ENCODE measurements at places on chromosomes 1 and 21.

DNA sequence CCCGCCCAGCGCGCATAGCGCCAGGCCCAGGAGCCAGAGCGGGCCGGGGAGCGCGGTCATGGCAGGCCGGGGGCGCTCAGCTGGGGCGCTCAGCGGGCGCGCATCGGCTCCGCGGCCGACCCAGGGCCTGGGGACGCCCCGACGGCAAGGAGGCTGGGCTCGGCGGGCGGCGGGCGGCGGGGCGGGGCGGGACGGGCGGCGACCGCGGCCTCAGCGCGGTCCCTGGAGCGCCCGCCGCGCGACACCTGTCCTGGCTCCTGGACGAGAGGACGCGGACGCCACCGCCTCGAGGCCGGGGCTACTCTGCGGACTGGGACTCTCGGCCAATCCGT is 273 bp downstream of the BMP8B start:
- no peak for DNase-seq

- DNase-seq = no peak
These were observed 4.1 kb downstream of the ADORA1 start for GRCh38 chr1:203131548-203132200.

DNA sequence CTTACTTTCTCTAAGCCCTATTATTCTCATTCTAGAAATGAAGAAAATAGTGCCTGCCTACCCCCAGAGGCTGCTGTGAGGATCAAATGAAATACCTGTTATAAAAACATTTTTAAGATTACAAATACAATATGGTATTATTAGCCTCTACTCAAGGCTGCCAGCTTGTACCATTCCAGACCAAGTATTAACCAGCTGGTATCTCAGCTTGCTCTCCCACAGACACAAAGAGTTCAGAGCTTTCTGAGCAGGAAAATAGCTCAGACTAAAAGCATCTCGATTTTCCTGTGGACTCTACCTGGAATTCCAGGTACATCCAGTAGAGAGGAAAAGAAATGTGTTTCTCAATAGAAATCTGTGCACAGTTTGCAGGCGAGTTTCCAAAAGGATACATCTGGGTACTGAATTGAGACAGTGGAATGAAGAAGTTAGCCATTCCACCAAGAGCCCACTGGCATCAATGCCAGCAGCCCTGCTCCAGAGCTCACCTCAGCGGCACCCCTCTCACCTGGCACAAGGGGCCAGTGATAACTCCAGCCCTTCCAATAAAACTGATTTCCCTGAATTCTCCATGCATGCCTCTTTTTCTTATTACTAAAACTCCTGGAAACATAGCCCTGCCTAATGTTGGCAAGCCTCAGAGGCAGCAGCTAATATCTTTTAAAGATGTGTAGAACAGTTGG is 31.0 kb downstream of the TGFBR3 start:
- no peak for DNase-seq

DNA sequence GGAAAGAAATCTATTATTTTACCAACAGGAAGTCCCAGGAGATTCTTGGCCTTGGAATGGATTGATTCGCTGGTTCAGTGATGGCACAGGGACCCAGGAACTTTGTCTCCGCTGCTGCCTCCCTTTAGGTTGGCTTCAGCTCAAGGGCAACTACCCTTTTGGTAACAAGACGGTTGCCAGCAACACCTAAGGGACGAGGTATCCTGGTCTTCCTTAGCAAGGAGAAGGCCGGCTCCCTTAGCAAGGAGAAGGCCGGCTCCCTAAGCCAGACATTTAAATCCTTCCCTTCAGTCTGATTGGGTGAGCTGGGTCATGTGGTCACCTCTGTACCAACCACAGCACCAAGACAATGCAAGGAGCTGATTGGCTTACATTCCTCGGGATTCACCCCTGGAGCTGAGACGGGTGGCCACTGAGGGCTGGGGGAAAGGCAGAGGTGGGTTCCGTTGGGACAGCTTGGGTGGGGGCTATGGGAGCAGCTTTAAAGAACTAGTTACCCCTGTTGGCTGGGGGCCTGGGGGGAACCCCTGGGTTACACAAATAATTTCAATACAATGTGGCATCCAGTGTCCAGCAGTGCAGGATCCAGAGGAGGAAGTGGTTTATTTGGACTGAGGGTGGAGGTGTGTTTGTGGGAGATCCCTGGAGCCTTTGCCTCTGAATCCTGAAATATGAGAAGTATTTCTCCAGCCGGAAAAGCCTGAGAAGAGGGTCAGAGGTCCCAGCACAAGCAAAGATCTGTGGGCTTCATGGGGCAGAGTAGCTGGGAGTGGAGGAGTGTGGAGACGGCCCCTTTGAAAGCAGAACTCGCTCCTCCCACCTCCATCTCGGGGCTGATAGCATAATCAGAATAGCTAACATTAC is 20.7 kb upstream of the CLIC4 start:
- DNase-seq = no peak

DNA sequence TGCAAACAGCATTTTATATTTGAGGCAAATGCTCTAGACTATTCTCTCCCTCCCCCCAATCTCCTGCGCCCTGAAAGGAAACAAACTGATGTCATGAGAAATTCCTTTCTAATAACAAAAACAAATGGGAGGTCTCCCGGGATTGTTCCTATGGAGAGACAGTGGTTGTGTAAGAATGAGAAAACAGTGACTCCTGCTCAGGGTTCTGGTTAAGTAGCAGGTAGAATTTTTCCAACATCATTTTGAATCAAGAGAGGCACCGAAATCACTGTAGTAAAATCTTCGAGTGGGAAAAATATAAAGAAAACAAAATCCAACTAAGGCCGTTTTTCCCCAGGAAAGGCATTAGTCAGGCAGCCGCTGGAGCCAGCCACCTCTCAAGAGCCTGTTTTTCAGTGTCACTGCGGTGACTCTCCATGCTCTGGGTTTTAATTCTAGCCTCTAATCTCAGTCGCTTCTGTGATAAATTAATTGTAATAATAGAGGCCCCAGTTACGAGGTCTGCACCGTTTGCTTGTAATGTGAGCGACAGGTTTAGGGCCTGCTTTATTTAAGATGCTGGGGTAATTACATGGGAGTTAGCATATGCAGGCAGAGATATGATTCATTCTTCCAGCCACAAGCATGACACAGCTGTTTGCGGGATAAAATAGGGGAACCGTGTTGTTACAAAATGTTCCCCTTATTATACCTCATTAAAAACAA is 80.3 kb downstream of the RNF220 start:
- peak; percentile 75 for DNase-seq

- DNase-seq = peak; percentile 61
These were observed 23.8 kb upstream of the LYPD8 start for GRCh38 chr1:248779350-248779749.

GRCh38 chr21:23694390-23694789 is 1912.9 kb downstream of the MRPL39 start:
- no peak for DNase-seq

DNA sequence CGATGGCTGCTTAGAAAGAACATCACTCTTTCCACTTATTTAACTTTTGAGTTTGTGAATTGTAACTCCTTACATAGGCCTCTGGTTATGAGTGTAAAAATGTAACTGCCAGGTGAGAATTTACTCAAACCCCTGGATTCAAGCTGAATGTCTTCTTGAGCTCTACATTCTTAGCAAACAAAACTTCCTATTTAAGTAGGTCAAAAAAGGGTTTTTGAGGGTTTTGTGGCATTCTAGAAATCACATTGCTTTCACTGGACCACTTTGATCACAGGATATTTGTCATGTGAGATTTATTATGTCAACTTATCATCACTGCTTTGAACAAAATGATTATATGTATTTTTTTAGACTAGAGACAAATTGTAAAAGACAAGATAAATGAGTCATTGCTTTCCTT is 5.7 kb downstream of the IL23R start:
- no peak for DNase-seq

DNA sequence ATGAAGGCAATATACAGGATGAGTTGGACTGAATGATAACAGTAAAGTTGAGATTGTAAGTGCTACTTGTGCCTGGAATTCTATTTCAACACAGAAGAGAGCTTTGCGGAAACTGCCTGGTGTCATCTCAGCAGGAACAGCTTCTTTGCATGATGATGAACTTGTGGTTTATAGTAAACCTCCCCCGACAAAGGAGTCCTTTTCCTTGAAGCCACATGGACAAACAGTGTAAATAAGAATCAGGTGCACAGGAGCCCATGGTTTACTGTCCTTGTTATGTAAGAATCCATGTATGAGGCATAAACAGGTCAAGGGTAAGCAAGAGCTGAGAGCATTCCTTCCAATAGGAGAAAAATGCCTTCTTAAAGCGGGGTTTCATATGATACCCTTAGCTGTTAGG is 66.2 kb downstream of the PCNX2 start:
- no peak for DNase-seq

- no peak for DNase-seq
These were observed 32.6 kb downstream of the ATP1B1 start for GRCh38 chr1:169138866-169139670.

DNA sequence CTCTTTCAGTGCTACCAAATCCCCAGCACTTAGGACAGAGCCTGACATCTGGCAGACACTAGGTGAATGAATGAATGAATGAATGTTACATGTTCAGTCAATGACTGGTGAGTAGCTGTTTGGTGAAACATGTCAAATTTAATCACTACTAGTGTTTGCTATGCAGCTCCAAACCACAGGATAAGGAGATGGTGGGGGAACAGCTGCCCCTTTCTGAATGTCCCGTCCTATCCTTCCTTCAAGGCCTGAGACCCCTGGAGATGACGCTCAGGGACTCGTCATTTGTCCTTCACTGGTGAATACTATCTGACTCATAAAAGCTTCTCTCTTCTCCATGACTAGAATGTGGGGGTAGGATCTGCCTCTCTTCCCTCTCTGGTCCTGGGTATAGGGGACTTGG is 175.4 kb downstream of the HIVEP3 start:
- DNase-seq = no peak

Data from CMK (cell line).